ENCODE measurements at places on chromosomes 12 and 14.

GRCh38 chr12:49671031-49671765 lies 36.0 kb downstream of the FMNL3 start:
- DNase-seq: peak; percentile 30

DNA sequence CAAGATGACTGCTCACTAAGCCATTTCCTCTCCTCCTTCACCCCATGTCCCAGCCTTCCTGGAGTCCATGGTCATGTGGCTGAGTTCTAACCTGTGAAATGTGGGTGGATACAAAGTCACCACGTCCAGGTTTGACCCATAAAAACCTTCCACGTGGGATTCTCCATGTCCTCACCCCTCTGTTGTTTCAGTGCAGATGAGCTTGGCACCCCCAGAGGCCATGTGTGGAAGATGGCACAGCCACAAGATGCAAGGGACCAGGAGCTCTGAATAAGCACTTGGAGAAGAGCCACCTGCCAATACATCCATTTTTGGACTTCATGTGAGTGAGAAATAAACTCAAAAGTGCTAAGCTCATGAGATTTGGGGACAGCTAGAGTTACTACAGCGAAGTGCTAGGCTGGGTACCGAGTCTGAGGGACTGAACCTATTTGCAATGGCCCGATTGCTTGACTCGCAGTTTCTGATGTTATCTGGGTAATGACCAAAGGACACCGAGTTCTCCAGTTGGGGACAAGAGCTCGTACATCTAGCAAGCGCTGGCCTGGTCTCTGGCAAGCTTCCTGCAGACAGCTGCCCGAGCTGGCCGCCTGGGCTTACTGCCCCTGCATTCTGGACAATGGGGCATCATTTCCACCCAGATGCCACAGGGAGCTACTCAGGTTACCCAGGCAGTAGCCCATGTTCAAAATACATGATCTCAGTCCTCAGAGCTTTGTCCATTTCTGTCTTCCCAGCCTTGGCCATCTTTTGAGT lies 7.7 kb upstream of the SLC24A4 start:
- no peak for DNase-seq

- DNase-seq: peak; percentile 86
Measured at GRCh38 chr12:109052414-109053323, at the start of gene USP30. TSS of gene USP30 (plus strand) at chr12:109052576. CDS start at chr12:109052679, 103 bp downstream.

DNA sequence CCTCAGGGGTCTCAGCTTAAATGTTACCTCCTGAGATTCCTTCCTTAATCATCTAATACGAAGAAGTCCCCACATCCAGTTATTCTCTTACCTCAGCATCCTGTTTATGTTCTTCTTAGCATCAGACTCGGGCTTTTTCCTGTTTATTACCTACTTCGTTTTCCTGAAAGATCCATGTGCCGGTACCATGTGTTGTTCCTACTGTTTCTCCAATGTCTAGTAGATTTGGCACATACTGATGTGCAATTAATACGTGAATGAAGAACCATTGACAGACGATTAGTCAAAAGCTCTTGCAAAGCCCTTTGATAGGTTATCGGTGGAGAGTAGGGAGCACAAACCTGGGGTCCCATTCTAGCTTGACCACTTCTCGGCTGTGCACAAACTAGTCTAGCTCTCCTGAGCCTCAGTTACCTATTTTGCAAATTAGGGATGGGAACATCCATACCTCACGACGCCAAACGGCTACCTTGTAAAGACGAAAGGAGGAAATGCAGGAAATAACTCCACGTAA lies 735 bp upstream of the MAPKAPK5 start:
- no peak for DNase-seq

- no peak for DNase-seq
Measured at GRCh38 chr12:65684906-65685305, 139.4 kb upstream of the HMGA2 start.

GRCh38 chr12:100494538-100494937 lies 20.9 kb downstream of the NR1H4 start:
- DNase-seq: no peak

DNA sequence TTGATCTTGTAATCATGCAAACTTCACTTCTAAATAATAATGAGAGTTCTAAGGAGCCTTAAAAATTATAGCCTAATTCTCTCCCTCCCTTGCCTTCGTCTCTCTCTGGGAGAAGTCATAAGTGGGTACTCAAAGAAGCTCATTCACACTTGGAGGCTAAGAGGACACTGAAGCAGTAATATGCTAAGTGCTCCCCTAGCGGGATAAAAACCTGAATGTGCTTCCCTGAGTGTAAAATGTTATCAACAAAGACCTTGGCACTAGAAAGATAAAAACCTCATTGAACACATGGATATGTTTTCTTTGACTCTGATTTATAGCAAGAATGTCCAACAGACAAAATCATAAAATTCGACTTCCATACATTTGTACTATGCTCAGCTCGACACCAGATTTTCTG lies 337.9 kb upstream of the NOVA1 start:
- DNase-seq: no peak

- DNase-seq: no peak
Measured at GRCh38 chr12:57055824-57056223, 5.9 kb upstream of the MYO1A start.

- DNase-seq: no peak
Measured at GRCh38 chr14:58788655-58789503, 151.1 kb downstream of the DACT1 start.

DNA sequence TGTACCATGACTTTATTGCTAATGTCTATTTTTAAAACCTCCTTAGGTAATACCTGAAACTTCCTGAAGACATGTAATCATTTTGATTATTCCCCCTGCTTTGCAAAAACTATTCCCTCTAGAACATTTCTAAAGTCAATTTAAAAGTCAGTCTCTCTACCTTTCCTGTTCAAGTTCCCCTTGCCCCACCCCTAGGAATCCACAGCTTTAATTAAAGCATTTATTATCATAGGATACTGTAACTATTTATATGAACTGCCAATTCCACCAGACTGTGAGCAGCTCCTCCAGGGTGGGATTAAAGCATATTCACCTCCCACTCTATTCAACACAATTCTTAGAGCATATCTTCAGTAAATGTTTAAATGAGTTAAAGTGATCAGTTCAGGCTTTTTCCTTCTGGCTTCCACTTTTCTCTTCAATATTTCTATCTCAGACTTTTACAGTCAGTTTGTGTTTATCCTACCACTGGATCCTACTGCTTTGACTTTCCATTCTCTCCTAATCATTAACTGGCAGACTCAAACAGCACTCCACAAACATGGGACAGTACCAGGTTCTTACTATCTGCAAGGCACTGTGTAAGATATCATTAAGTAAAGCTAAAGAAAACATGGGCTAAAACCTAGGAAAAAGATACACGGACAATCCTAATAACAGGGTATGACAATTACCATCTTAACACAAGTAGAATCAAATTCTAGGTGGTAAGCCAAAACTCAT lies 39.1 kb downstream of the PTPN21 start:
- no peak for DNase-seq

DNA sequence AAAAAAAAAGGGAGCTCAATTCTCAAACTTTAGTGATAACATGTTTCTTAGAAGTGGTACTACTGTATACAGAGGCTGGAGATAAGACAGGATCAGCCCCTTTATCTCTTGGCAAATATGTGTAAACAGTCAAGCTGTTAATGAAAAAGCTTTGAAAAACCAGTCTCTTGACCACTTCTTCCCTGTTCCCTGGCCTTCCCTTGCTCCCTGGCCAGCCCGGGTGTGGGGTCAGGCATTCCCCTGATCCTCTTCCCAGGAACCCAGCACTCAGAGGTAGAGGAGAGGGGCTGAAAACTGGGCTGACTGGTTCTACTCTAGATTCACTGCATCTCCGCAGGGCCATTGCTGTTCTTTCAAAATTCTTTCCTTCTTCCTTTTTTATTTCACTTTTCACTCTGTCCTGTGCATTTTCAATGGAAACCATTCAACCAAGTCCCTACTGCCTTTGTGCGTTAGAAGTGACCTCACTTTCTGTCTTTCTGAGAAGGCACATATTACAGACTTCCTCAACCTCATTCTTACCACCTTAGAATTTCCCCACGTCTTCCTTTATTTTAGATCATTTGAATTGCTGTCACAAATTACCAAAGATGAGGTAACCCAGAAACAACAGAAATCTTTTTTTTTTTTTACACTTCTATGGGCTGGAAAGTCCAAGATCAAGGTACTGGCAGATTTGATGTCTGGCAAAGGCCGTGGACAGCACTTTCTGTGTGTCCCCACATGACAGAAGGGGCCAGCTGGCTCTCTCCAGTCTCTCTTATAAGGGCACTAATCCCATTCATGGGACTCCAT lies 5.7 kb downstream of the GNG2 start:
- no peak for DNase-seq

- DNase-seq: no peak
Measured at GRCh38 chr14:53027041-53027440, 76.2 kb upstream of the FERMT2 start.

DNA sequence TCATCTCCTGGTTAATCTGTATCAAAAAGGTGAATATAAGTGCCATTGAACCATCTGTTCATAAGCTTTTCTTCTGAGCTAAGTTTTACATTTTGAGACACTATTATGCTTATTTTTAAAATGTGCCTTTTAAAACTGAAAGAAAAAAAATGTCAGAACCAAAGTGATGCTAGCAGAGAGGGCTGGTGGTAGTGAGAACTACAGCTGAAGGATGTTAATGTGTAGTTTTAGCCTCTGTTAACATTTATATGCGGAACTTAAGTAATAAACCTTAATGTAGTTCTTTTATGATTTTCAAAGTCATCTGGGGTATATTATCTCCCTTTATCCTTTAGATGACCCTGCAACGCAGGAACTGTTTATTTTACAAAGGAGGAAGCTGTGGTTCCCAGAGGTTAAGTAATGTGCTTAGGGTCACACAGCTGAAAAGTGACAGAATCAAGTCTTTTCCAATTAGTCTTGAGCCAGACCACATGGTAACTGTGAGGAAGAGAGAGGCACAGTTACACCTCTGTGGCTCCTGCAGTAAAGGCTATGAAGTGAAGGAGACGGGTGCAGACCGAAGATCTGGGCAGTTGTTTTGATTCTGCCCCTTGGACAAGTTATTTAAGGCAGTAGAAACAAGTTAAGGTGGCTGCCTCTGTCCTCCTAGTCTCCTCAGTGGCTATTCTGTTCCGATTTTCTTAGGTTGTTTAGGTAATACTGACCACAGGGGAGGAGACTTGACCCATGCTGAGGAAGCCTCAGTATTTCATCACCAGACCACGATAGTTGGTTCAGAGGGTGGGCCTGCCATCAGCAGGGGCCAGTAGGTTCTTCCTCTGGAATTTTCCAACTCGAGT lies 23.9 kb downstream of the GNG2 start:
- peak; percentile 83 for DNase-seq
